ENCODE measurements at places on chromosomes 11 and 22.

- no peak for DNase-seq
These were observed 152.1 kb downstream of the FAT3 start for GRCh38 chr11:92376680-92377079.

GRCh38 chr22:23415490-23415851 lies 164.6 kb downstream of the IGLL1 start:
- no peak for DNase-seq

DNA sequence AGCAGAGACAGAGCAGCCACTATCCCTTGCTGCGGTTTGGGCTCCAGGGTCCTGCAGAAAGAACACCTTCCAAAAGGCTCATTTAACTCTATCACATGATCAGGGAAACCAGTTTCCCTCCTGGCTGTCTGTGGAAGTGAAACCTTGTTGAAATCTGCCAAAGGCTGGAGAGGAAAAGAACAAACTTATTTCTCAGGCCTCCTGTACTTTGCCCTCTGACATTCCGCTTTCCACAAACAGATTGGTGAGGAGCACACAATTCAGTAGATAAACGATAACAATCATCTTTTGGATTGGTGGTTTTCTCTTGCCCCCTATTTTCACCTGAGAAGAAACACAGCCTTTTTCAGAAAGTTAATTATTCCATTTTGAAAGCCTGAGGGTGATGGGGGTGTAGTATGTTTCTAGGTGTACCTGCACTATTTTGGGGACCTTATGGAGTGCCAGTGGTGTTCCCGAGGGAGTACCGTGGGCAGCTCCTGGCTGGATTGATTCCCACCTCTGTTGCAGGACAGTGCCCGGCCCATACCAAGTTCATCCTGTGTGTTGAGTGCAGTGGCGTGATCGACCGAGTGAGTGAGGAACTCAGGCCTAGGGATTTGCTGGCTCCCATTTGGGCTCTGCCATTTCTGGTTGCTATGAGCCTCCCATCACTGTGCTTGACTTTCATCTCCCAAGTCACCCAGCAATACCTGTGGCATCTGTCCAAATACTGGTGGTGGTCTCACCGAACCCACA lies 102.0 kb downstream of the TBC1D22A start:
- DNase-seq, result no peak

DNA sequence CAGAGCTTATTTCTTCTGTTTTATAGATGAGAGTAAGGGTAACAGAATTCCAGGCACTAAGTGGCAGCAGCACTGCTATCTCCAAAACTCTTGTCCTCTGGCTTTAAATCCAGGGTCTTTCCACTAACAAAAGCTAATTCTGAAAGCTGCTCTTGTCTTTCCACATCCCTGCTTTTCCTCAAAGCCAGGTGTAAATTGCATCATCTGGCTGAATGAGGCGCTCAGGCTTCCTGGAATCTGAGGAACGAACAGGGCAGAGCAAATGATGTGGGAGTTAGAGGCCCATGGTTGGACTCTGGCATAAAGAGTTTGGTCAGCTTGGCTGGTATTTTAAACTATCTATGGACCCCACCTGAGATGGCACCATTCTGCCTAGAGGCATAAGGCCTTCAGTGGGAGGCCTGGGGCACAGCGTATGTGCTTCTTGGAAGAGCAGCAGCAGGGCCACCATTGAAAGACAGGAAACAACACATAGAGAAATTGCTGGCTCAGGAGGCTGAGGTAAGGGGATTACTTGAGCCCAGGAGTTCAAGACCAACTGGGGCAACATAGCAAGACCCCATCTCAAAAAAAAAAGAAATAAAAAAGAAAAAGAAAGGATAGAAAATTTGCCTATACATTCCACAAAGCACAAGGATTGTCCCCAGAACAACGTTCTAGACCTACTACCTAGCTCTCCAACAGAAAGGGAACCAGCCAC lies 1.9 kb downstream of the KCNJ5 start:
- no peak for DNase-seq

- DNase-seq, result no peak
These were observed 606.8 kb downstream of the NTM start for GRCh38 chr11:131977231-131977630.

- DNase-seq, result no peak
These were observed 23.2 kb upstream of the GLYATL1B start for GRCh38 chr11:59062602-59063529.

DNA sequence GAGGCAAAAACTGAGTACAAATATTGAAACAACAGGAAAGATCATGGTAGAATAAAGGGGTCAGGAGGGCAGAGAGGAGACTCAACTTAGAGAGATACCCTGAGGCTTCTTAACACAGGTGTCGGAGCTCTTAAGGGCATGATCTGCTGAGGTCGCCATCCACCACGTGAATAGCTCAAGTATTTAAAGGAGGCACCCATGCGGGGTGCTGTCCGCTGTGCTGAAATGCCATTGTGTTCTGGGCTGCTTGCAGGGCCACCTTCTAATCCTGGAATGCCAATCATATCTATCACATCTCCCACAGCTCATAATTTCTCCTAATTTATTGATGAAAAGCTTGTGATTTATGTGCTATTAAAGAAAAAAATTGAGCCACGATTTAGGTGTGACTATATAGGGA lies 90.2 kb downstream of the SEZ6L start:
- DNase-seq, result no peak

DNA sequence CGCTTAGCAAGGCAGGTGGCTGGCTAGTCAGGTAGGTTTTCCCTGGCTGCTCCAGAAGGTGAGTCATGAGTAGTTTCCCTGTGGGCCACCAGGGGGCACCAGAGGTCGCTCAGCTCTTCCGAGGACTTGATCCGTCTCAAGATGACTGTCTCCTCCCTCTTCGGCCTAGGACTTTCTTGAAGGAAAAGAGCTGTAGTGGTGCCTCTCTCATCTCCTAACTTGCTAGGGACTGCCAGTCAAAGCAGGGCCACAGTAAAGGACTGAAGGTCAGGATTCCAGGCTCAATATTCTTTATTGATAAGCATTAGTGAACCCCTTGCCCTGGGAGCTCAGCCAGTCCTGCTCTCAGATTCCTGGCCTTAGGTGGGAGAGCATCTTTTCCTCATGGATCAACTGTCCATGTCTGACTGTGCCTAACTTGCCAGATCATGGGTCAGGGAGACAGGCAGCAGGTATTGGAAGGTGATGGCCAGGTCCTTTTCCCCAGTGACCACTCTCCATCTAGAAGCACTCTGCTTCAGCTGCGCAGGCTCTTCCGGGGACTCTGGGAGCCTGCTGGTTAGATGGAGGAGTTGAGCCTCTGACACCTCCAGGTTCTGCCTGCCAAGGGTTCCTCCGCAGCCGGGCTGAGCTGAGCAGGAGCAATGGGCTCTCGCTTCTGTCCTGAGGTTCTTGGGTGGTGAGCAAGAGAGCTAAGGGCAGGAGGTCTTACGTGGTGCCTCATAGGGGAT lies 1.9 kb downstream of the POLD4 start:
- peak; percentile 77 for DNase-seq

DNA sequence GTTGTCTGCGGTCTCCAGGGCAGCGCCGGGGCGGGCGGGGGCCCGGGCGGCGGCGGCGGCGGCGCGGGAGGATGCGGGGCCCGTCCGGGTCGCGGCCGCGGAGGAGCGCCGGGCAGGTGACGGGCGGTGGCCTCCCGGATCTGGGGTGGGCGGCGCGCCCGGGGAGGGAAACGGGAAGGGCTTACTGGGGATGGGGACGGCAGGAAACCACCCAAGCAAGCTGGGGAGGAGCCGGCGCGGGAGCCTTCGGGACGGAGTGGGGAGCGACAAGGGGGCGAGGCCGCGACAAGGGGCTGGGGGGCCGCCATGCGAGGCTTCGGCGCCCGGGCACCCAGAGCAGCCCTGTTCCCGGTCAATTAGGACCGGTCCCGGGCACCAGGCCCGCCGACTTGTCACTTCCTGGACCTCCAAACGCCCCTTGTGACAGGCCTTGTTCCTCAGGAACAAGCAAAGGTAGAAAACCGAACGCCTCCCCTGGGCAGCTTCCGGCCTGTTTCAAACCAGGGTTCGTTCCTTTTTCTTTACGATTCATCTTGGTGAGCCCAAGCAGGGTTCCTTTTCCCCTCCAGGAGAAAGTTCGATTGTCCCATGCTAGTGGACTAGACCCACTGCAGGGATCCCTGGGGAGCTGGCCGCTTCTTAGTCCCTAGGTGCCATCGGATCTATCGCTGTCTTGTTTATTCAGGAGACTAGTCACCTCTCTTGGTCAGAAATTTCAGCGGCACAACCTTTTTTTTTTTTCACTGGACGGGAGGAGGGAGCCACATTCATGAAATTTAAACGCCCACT lies 492 bp downstream of the JHY start:
- DNase-seq, result peak; percentile 56

DNA sequence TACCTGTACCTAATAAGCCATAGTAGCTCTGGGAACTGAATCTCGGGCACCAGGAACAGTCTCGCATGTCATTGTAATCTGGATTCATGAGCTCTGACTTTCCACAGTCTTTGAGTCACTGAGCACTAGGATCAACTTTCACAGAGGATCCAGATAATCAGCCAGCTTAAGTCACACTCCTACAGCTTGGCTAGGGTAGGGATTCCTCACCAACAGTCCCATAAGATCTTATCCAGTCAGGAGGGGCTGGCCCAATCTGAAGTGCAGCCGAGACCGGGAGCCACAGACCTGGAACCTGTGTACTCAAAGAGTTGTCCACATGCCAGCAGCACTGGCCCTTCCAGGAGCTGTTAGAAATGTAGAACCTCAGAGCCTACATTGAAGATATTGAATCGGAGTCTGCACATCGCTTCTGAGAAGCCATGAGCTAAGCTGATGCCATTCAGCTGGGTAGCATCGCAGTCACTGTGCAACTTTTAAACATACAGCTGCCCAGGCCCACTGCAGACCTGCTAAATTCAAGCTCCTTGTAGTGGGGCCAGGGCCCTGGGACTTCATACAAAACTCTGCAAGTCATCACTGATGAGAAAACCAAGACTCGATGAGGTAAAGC lies 538.8 kb upstream of the B3GAT1 start:
- DNase-seq, result no peak

GRCh38 chr11:94111660-94112059 lies 17.0 kb upstream of the PANX1 start:
- DNase-seq, result no peak

GRCh38 chr11:33687733-33688479 lies 12.7 kb downstream of the C11orf91 start:
- DNase-seq, result no peak

DNA sequence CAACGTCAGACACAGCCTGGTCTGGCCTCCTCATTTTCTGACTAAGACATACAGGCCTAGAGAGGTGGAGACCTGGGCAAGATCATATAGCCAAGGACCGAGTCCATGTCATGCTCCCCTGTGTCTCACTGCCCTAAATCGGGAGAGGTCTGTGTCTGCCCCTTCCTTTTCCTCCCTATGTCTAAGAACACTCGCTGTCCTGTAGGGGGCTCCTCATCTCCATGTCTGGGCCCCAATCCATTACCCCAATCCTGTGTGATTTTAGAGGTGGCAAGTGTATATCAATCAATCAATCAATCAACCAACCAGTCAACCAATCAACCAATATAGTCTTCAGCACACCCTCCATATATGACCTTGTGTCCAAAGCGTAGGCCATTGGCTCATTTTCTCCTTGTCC lies 125.7 kb downstream of the KIRREL3 start:
- no peak for DNase-seq

GRCh38 chr22:21067075-21067900 lies 21.5 kb downstream of the LRRC74B start:
- no peak for DNase-seq

- no peak for DNase-seq
These were observed at the start of gene SPTBN2 for GRCh38 chr11:66728693-66729385. Gene SPTBN2 (minus strand): TSS chr11:66729216. CDS start chr11:66721240, 7,976 bp downstream.

DNA sequence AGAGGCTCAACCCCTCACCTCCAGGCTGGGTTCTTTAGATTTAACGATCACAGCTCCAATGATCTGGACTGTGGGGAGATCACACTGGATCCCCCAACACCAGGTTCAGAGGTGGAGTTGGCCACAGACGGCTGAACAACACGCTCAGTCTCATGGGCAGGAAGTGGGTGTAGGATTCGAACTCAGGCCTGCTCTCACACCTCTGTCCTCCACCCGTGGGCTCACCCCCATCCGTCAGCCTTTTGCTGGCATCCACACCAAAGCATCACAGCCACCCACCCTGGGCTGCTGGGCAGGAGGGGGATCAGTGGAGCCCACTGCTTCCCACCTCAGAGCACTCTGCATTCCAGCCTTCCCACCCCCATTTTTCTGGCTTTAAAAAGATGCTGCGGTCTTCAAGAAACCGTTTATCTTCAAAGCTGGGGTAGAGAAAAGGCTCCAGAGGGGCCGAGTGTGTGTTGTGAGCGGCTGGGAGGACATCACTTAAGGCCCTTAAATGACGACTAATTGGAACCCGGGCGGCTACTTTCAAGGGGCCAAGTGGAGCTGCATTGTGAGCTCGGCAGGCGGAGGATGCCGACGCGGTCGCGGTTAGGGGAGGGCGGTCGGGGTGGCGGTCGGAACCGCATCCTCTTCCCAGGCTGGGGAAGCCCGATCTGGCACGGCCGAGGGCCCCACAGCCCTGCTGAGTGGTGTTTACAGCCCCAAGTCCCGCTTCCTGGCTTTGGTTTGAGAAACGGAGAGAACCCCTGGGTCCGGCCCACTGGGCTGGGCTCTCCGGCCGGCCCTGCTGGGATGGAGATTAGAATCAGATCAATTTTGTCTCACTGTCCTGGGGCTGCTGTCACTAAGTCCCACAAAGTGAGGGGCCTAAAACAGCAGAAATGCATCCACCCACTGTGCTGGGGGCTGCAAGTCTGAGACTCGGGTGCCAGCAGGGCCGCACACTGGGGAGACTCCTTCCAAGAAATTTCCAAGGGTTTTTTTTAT lies 15.9 kb upstream of the FGF3 start:
- no peak for DNase-seq

DNA sequence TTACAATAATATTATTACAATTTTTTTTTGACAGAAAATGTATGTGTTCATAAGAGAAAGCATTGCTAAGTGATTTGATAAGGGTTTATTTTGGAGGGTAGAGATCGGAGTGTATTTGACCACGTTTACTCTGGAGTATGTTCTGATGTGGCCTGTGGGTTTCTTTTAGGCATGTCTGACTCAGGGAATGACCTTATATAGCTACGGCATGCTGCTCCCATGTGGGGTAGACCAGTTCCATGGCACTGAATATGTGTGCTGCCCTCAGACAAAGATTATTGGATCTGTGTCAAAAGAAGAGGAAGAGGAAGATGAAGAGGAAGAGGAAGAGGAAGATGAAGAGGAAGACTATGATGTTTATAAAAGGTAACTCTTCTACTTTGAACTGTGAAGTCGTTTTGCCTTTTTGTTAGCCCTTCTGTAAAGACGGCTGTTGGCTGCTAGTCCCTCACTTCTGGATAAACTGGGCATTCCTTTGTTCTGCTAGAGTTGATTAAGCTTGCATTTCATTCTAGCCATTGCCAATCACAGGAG lies 38.1 kb upstream of the ST14 start:
- DNase-seq, result no peak

DNA sequence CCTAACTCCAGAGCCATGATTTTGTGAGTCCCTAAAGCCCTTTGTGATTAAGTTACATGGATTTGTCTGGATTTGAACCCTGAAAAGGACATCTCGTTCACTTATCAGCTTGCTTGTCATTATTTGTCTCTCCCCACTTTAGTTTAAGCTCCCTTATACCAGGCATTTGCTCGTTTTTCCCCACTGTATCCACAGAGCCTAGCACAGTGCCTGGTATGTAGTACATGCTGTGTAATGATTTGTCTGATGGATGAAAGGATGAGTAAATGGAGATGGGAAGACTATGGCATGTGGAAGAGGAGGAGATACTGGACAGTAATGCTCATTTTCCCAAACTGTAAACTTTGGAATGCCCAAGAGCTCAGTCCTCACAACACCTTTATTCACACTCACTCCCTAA lies 9.2 kb upstream of the MCHR1 start:
- no peak for DNase-seq

All from T-helper 2 cell (primary cell).